Bronchial epithelial cell (primary cell): ENCODE measurements at places on chromosomes 12 and 14.
A peak's percentile ranks its signal among the peaks of the same experiment; 100 is the strongest.

DNA sequence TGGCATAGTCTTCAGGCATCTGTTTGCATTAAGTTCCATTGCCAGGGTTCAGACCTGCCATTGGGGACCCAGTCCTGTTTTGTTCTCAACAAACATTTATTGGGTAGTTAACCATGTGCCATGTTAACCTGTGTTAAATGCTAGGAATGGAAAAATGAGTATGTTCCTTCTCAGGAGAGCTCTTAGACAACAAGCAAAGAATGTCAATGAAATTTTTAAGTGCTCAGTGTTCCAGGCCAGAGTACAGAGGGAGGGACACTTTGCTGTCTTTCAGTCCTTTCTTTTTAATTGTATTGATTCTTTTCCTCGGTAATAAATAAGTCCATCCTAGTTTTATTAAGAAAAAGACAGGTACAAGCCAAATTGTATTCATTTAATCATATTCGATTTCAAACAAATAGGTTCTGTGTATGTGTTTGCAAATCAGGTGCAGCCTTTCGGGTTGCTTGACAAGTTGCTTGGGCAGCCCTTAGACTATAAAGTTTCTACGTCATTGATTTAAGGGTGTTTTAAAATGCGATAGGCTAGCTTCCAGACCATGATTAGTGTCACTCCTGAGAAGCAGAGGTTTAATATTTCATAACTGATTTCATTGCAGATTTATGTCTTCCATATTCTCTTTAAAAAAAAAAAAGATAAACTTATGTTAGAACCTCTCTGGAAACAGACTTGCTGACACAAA lies 123.1 kb downstream of the DERA start:
- DNase-seq = no peak

- no peak for DNase-seq
These were observed 1429.3 kb upstream of the TMEM132C start for GRCh38 chr12:126837697-126838096.

GRCh38 chr12:52235001-52235764 lies 2.1 kb downstream of the KRT7 start:
- DNase-seq = no peak

GRCh38 chr12:113857371-113857770 lies 108.8 kb downstream of the RBM19 start:
- DNase-seq = no peak

DNA sequence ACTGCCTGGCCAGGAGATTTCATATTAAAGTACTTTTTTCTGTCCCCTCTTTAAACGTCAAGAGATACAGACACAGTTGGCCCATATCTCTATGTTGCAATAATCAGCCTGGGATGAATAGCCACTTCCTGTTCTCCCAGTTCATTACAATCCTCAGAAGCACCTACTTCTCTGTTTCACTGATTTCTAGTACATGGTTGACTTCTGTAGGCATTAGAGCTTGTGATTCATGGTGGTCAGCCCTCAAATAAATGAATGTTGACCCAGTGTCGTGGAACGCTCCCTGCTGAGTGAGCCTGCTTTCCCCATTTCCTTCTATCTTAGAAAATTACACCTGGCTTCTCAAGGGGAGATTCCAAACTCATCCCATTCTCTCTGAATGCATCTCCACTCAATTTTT lies 416.7 kb downstream of the PDZRN4 start:
- DNase-seq = peak; percentile 6

GRCh38 chr12:94841177-94841576 lies 162.3 kb downstream of the NDUFA12 start:
- peak; percentile 17 for DNase-seq

- no peak for DNase-seq
These were observed 362.6 kb downstream of the LRIG3 start for GRCh38 chr12:58557661-58558060.

DNA sequence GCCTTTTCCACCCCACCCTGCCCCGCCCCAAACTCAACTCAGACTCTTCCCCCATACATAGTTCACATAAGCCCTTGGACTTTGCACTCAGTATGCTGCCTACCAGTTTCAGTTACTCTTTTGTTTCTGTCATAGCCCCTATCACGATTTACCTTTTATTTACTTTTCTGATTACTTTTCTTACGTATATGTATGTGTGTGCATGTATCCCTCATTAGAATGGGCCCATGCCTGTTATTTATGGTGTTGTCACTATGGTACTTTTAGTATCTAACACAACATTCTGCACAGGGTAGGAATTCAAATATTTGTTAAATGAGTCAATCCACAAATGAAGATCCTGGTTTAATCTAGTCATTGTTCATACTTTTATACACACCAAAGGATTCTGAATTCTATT lies 16.5 kb upstream of the LUM start:
- DNase-seq = peak; percentile 57

- DNase-seq = no peak
These were observed 10.1 kb downstream of the RNASE1 start for GRCh38 chr14:20792556-20792955.

DNA sequence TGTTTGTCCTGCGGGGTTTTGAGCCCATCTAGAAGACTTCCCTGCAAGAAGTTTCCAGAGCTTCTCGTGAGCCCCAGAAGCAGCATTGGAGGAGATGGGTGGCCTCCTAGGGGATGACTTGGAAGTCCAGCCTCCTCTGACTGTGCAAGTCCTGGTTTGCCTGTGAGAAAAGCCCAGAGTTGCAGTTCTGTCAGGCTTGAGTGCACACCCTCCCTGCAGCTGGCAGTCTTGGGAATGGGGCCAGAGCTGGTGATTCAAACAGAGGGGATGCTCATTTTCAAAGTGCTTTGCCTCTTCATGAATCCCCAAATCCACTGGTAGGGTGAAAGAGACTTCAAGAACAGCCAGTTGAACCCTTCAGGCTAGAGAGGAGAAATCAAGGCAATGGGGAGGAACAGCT lies 3.9 kb upstream of the PPP1R1A start:
- DNase-seq = peak; percentile 48

DNA sequence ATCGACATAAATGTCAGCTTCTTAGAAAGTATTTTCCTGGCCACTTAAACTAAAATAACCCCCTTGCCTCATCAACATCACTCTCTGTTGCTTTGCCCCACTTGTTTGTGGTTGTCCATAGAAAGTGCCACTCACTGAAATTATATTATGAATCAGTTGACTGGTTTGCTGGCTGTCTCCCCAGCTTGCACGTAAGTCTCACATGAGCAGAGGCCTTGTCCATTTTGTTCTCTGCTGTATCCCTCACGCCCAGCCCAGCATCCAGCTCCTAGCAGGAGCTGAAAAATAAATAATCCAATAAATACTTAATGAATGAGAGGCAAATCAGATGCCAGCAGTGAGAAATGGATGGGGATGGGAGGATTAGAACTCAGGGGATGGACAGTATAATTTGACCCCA lies 159.3 kb downstream of the KSR2 start:
- DNase-seq = no peak

DNA sequence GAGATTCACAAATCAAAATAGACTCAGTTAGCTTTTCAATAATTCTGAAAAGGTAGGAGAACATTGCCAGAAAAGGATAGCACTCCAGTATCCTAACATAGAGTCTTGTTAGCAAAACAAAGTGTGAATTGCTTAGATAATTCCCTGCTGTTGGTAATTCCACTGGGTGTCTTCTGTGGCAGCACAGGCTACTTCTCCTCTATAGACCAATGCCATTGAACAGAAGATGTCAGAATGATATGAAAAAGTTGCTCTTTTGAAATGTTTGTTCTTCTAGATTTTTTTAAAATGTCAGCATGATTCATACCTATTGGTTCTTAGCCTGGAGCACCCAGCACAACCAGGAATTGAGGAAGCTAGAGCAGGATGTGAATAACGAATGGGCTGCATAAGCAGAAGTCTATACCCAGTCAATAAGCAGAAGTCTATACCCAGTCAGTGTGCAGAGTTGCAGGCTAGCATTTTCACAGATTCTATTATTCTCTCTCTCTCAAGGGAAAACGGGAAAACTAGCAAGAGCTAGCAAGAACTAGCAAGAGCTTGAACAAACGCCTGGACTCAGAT lies 112.8 kb downstream of the SYT1 start:
- peak; percentile 77 for DNase-seq

GRCh38 chr12:14716848-14717444 lies 20.5 kb upstream of the GUCY2C start:
- peak; percentile 57 for DNase-seq

- no peak for DNase-seq
These were observed 13.9 kb downstream of the TGFB3 start for GRCh38 chr14:75967866-75968265.

- DNase-seq = no peak
These were observed 24.0 kb downstream of the ADGRD1 start for GRCh38 chr12:130977743-130978095.

- DNase-seq = no peak
These were observed 72.8 kb downstream of the RASSF8 start for GRCh38 chr12:26031318-26031717.
